Stimulated activated CD4-positive, alpha-beta T cell treated with anti-CD3 and anti-CD28 coated beads, Interleukin-15, amount 100 ng/mL, for 1 hour (primary cell): ENCODE measurements at places on chromosomes 4 and X.

DNA sequence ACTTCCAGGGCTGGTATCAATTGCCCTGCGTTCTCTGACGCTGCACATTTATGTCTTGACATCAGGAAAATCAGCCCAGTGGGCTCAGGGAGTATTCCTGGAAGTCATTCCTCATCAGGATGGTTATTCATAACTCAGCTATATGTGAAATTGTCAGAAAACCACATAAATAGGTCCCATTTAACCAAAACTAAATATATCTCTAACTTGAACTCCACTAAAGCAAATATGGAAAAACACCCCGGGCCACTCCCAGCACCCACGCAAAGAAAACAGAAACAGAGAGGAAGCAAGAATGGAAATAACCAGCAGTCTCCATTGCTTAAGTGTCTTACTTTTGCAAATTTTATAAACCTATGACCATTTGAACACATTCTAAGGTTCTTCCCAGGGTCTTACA, 112.0 kb downstream of the IRF2 start:
- no peak for DNase-seq

- no peak for DNase-seq
Observed at GRCh38 chrX:71000139-71000538, 68.0 kb downstream of the SNX12 start.

- no peak for DNase-seq
Observed at GRCh38 chrX:103666202-103667107, 20.0 kb downstream of the MORF4L2 start.

DNA sequence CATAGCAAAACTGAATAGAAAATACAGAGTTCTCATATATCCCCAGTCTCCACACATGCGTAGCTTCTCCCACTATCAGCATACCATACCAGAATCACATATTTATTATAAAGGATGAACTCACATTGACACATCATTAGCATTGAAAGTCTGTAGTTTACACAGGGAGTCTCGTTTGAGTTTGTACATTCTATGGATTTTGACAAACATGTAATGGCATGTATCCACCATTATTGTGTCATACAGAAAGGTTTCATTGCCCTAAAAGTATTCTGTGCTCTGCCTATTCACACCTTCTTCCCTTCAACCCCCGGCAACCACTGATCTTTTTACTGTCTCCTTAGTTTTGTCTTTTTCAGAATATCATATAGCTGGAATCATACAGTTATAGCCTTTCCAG, 562.4 kb downstream of the KCTD8 start:
- DNase-seq: no peak

- no peak for DNase-seq
Observed at GRCh38 chr4:85952972-85953650, 406.7 kb downstream of the MAPK10 start.
